ENCODE measurements at places on chromosomes 5 and 9. TPM values are rescaled to one million over a fixed set of nuclear protein-coding genes. Genes with fewer than 3 reads are reported as not detected.
A peak's percentile ranks its signal among the peaks of the same experiment; 100 is the strongest.

DNA sequence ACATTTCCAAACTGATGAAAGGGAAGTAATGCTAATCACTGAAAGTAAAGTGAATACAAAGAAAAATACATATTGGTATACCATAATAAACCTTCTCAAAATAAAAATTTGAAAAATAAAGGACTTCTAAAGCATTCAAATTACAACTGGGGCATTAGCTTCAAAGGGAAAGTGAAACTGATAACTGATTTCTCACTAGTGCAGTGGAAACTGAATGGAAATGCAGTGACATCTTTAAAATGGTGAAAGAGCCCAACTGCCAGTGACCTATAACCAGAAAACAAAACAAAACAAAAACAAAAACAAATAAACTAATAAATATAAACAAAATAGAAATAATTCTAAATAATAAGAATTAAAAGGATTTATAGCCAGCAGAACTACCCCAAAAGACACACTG is 297.5 kb upstream of the GRIN3A start:
- no peak overlapping the region for H3K27ac ChIP-seq
- no peaks in the 10 kb centered on the region for H3K4me1 ChIP-seq
- no peak overlapping the region for H3K4me3 ChIP-seq
- H3K36me3 ChIP-seq, result no peaks in the 10 kb centered on the region
- no peaks in the 10 kb centered on the region for H3K27me3 ChIP-seq
- DNase-seq, result no peak

Gene ZNF462
- total RNA-seq, result 3.2 TPM

DNA sequence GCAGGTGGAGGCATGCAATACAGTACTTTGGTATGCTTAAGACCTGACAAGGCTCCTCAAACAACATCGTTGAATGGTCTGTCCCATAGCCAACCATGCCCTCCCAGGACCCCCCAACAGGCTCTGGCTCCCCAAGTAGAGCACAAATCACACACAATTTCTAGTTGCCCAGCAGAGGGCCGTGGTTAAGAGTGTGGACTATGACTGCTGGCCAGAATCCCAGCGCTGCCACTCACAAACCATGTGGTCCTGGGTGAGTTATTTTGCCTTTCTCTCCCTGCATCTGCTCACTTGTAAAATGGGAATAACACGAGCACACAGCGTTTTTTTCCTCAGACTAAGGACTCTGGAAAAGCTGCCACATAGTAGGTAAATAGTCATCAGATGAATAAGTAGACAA is 6.5 kb downstream of the CKMT2 start:
- no peak for DNase-seq
- no peak overlapping the region for H3K27ac ChIP-seq
- no peaks in the 10 kb centered on the region for H3K27me3 ChIP-seq
- no peaks in the 10 kb centered on the region for H3K36me3 ChIP-seq

DNA sequence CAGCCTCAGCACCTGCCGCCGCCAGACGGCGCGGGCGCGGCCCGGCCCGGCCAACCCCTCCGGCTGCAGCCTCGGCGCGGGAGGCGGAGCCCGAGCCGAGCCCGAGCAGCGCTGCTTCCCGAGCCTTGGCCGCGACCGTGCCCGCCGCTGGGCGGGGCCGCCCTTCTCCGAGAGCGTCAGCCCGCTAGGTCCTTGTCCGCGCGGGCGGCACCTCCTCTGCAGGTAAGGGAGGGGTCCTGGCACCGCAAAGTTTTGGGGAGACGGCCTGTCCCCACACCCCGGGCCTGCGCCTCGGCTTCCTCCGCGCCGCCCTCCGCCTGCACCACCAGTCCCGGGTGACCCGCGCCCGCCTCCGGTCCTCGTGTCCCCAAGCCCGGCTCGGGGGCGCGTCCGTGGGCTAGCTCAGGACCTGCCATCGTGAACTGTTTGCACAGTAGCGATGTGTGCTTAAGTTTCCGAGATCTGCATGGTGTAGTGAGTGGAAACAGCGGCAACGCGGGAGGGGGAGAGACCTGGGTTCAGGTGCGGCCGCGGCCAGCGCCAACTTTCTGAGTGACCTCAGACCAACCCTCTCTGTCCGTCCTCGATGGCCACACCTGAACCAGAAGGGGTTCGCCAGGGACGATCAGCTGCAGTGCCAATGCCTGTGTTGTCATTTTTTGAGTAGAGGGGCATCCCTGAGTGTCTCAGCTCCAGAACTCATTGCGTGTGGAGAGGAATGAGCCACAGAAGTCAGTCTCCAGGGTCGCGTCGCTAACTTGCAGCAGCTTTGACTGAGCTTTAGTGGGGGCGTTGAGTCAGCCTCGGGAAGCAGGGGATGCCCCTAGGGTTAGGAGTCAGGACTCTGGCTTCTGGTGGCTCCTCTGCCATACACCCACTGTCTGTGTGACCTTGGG is at the start of gene FRMPD1:
Gene FRMPD1, plus strand, starts transcription at position 82 of the 896 bp plus-strand sequence. CDS start 41,688 bp downstream, outside the sequence.
- H3K4me3 ChIP-seq, result peak within 1 kb of the TSS; percentile 45
- H3K36me3 ChIP-seq, result no peaks in the 10 kb centered on the region
- H3K4me1 ChIP-seq, result no peaks in the 10 kb centered on the region
- no peak within 1 kb of the TSS for H3K27ac ChIP-seq
- no peak for DNase-seq

Gene ANKRD33B
- total RNA-seq, result 32.1 TPM

GRCh38 chr5:31385774-31386537 is 145.9 kb downstream of the DROSHA start:
- H3K36me3 ChIP-seq, result no peaks in the 10 kb centered on the region
- peak overlapping the region; percentile 59 for H3K27ac ChIP-seq
- peaks cover 12% of the 10 kb centered on the region for H3K4me1 ChIP-seq

GRCh38 chr9:136086213-136086881 is 8.7 kb downstream of the NACC2 start:
- no peak for DNase-seq
- H3K27me3 ChIP-seq, result no peaks in the 10 kb centered on the region
- no peaks in the 10 kb centered on the region for H3K36me3 ChIP-seq
- no peak overlapping the region for H3K27ac ChIP-seq

DNA sequence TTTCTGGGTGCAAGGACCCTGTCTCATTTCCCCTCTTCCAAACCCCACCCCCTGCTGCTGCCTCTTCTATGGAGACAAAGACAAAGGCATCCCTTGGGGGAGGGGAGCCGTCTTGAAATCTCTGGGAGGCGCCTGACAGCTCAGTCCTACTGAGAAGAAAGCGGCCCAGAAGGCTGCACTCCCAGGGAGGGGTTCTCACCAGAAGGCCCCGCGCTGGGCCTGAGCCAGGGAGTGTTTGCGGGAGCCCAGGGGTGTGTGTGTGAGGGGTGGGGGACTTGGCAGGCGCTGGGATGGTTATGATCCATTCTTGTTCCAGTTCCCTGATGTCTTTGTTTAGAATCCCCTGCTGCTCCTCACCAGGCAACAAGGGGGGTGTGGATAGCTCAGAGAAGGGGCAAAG is 45.7 kb upstream of the ALDH1B1 start:
- H3K4me3 ChIP-seq, result no peak overlapping the region
- no peak overlapping the region for H3K27ac ChIP-seq
- H3K4me1 ChIP-seq, result no peaks in the 10 kb centered on the region
- no peaks in the 10 kb centered on the region for H3K27me3 ChIP-seq
- no peak for DNase-seq

DNA sequence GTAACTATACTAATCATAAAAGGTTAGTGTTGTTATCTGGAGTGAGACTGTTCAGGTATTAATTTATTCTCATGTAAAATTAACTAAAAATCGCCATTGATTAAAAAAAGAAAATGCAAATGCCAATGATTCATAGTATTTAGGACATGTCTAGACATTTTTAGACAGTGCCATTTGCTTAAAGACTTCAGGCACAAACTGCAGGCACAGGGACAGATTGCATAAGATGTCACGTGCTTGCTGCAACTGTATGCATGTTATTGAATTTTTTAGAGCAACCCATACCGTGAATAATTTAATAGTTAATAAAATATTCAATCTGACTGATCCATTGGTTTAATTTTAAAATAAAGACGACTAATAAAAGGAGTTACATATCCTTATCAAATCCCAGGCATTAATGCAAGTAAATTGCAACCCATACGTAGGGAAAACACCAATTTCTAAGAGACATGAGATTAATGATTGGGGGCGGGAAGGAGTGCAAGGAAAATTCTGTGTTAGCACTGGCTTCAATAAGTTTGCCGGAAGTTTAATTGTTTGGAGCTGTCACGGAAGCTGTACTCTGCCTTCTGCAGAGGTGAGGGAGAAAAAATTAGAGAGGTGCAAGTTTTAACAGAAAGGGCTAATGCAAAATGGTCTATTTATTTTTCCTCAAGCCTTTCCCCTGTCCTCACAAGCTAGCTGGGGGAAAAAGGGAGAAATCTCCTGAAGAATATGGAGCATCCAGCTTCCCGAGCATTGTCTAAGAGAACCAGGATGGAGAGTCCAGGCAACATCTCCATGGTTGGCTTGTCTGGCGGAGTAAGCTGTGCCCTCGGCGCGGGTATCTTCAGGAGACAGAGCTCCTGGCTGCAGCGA is 2.9 kb downstream of the EDIL3 start:
- H3K27ac ChIP-seq, result no peak overlapping the region
- H3K36me3 ChIP-seq, result no peaks in the 10 kb centered on the region
- H3K4me3 ChIP-seq, result no peak overlapping the region

DNA sequence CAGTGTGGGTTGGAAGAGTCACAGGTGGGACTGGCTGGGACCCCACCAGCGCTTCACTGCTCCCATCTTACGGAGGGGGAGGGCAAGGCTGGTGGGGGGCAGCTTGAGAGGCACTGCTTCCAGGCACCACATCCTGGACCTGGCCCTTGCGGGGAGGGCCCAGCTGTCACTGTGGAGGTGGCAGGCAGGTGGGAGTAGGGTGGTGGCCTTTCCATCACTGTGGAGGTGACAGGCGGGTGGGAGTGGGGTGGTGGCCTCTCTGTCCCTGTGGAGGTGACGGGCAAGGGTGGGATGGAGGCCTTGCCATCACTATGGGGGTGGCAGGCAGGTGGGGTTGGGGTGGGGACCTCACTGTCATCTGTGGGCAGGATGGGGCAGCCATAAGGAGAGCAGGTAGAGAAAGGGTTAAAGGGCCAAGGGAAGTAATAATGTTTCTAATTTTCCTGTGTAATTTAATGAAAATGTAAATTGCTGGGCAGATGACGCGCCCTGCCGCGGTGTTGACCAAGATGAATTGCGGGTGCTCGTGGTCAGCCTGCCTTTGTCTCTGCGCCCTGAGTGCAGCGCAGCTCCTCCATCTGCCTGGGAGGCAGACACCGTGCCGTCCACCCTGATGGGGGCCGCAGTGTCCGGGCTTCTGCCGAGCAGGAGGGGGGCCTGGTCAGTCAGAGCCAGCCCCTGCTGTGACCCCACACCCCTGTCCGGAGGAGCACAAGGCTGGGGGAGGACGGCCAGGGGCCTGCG is 20.8 kb downstream of the RXRA start:
- H3K4me1 ChIP-seq, result 0 out of 2 replicates have a peak, but pooled peaks cover under 1% of the 10 kb centered on the region
- no peak overlapping the region for H3K4me3 ChIP-seq
- no peak for DNase-seq
- H3K36me3 ChIP-seq, result no peaks in the 10 kb centered on the region
- no peaks in the 10 kb centered on the region for H3K27me3 ChIP-seq
- no peak overlapping the region for H3K27ac ChIP-seq

Gene KLF4
- 48.5 TPM for total RNA-seq

Gene MARCHF11
- not detected for total RNA-seq

Gene PCDHB2
- total RNA-seq, result 4.0 TPM

DNA sequence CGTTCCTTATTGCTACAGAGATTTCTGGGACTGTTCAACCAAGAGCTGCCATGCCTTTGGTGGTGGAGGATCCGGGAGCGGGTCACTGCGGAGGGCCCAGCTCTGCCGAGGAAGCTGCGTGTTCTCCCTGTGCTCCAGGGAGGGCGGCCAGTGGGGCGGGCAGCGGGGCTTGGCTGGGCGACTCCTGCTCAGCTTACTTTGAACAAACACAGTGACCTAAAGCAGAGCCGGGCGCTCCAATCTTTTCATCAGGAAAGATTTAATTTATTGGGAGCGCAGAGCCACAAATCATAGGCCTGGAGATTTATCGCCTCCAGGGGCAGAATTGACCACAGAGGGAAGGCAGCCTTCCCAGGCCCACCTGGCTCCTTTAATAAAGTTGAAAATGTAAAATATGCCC is 27.7 kb downstream of the LHX3 start:
- no peaks in the 10 kb centered on the region for H3K4me1 ChIP-seq
- H3K36me3 ChIP-seq, result no peaks in the 10 kb centered on the region
- H3K27ac ChIP-seq, result no peak overlapping the region
- peaks cover 28% of the 10 kb centered on the region for H3K27me3 ChIP-seq
- DNase-seq, result no peak

Gene SPINK7
- not detected for total RNA-seq

DNA sequence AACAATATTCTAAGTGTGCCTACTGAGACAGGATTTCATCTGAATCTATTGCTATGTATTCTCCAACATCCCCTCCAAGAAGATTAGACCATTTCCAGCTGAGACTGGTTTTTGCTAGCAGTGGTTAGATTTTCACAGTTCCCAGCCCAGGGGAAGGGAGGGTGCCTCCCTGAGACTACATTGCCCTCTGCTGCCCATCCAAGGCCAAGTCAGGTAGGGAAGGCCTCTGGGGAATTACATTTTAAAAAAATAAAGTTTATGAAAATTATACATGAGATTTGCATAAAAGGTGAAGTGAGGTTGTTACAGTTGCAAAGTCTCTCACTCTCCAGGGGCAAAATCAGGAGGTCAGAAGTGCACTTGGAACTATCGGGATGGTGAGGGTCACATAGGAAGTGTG is 28.0 kb upstream of the SYK start:
- H3K27ac ChIP-seq, result no peak overlapping the region
- H3K27me3 ChIP-seq, result no peaks in the 10 kb centered on the region
- H3K4me1 ChIP-seq, result no peaks in the 10 kb centered on the region

Gene EMB
- total RNA-seq, result 11.6 TPM

- no peaks in the 10 kb centered on the region for H3K27me3 ChIP-seq
- no peak overlapping the region for H3K27ac ChIP-seq
- H3K4me3 ChIP-seq, result no peak overlapping the region
- H3K36me3 ChIP-seq, result no peaks in the 10 kb centered on the region
- DNase-seq, result no peak
Observed at GRCh38 chr5:103336941-103337340, 78.4 kb downstream of the MACIR start.

Data from PC-9 (cell line).